ENCODE measurements at places on chromosomes 12 and 14.
A peak's percentile ranks its signal among the peaks of the same experiment; 100 is the strongest.

DNA sequence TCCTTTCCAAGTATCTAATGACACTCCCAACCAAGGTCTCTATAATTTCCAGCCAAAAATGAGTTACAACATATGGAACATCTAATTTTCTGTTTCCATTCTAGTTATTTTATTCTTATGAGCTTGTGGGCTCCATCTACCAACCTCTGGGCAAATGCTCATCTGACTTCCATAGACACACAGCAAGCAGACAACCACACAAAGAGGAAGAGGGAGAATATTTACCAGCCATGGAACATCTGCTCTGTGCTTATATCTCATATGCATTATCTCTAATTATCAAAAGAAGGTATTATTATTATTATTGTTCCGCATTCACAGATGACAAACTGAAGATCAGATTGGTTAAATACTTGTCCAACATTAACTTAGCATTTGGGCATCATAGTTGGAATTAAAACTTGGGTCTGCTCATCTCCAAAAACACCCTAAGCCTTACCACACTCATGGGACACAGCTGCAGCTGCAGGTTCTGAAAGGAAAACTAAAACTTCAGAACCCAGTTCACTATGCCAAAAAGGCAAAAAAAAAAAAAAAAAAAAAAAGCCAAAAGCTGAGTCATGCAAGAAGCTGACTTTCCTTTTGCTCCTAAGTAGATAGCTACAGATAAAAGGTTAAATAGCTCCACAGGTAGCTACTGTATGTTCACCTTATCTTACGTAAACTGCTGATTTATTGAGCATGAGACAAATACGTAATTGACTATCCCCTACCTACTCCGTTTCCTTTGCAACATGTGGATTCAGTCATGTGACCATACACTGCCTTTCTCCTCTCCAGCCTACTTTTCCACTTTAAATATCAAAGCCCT, 23.6 kb upstream of the TCL1B start:
- no peak for DNase-seq

DNA sequence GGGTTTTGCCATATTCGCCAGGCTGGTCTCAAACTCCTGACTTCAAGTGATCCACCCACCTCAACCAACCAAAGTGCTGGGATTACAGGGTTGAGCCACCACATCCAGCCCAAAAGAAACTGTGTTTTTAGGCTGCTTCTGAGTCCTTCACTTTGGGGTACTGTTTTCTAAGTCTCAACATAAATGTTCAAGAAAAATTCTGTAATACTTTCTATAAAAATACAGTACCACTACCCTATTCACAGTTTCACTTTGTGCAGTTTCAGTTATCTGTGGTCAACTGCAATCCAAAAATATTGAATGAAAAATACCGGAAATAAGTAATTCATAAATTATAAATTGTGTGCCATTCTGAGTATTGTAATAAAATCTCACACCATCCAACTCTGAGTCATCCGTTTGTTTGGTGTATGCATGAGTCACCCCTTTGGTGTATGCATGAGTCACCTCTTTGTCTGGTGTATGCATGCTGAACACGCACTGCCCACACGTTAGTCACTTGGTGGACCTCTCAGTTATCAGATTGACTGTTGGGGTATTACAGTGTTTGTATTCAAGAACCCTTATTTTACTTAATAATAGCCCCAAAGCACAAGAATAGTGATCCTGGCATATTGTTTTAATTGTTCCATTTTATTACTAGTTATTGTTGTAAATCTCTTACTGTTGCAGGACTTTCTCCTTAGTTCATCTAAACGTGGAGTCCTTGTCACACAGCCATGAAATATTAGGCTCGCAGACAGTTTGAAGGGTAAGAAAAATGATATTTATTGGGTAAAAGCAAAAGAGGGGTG, 190.2 kb downstream of the FSCB start:
- DNase-seq = no peak

GRCh38 chr12:77724367-77724957, 106.2 kb upstream of the NAV3 start:
- DNase-seq = peak; percentile 8

DNA sequence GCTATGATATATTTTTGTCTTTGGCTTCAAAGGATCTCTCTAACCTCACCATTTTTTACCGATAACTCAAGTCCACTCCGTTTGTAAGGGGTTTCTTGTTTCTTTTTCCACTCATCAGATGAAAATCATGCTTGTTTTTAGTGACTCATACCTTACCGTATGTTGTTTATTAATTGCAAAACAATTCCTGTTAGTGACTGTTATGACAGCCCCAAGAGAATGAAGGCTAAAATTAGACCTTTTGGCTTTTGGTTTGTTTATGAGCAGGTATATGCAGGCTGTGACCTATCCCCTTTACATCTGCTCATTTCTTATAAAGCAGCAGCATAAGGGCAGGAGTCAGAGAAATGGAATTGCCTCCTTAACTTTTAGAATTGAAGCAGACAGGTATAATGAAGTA, 319.8 kb downstream of the CEP128 start:
- no peak for DNase-seq

DNA sequence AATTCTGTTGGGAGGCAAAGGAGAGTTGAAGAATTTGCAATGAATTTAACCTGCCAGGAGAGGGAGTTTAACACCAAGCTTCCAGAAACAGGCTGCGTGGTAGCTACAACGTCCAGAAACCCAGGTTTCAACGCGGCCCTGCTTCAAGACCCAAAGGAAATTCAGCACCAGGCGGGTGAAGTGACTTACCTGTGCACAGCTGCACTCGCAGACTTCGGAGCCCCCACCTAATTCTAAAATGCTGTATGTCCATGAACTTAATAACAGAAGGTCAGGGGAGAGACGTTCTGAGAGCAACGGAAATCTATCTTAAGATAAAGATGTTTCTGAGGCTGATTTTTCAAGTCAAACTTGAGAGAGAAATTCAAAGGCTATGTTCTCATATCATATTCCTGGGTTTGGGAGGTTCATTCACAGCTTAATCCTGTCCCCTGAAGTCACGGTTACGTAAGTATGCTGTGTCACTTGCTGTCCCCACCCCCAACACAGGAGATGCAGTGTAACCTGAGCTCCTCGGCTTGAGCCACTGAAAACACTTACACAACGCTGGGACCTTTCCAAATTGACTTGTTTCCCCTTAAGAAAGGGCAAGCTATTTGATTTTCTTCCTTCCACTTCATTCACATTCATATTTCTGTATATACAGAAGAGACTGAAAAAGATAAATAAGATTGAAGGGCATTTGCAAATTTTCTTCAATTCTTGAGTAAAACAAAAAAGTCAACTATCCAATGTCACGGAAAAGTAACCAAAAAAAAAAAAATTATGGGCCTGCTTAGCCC, 22.7 kb downstream of the CLIP1 start:
- peak; percentile 41 for DNase-seq

- DNase-seq = no peak
Observed at GRCh38 chr14:94756310-94756882, 13.5 kb downstream of the GSC start.

GRCh38 chr14:36056845-36057244, 119.7 kb downstream of the PTCSC3 start:
- no peak for DNase-seq

DNA sequence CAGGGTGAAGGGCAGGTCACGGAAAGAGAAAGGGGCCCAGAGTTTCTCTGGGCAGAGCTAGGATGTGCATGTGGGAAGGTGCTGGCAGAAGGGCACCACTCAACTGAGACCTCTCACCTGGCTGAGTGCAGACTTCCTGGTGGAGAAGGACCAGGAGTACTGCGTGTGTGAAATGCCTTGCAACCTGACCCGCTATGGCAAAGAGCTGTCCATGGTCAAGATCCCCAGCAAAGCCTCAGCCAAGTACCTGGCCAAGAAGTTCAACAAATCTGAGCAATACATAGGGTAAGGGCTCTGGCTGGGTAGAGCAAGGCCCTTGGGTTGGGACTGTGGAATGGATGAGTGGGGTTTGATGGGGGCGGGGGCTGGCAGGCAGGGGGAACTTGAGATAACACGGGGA, 5.4 kb upstream of the SMARCD1 start:
- no peak for DNase-seq

GRCh38 chr14:56129933-56130332, 11.7 kb downstream of the PELI2 start:
- DNase-seq = no peak

DNA sequence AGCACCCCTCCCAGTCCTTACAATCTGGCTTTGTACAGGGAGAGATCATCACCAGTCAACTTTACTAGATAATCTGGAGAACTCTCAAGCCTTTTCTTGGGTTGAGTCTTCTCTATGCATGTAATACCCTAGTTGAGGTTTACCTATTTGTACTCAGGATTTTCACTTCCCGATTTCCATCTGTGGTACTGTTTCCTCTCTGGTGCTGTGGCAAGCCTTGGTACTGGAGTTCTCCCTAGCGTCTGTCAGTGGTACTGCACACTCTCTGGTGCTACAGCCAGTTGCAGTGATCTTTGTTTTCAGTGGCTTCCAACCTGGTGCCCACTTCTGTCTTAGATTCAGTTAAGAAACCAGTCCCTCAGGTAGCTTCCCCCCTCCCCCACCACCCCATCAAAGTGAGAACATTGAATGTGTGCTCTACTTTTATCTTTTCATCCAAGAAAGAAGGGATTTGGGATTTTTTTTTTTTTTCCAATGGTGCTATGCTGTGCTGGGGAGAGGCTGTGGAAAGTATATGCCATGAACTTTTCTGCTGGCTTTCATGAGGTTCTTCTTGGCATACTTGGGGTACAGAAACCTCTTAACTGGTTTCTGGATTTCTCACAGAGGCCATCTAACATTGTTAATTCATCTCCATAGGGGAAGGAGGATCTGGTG, 69.4 kb upstream of the EVL start:
- peak; percentile 65 for DNase-seq

GRCh38 chr12:96623155-96623554, 133.8 kb downstream of the CFAP54 start:
- DNase-seq = no peak

GRCh38 chr12:127981875-127982274, 285.1 kb upstream of the TMEM132C start:
- DNase-seq = no peak

- DNase-seq = no peak
Observed at GRCh38 chr12:46486588-46486987, 114.0 kb upstream of the SLC38A2 start.

GRCh38 chr14:91374287-91374878, 43.2 kb downstream of the CCDC88C start:
- DNase-seq = no peak

GRCh38 chr14:97432586-97432985, 635.4 kb downstream of the VRK1 start:
- no peak for DNase-seq

DNA sequence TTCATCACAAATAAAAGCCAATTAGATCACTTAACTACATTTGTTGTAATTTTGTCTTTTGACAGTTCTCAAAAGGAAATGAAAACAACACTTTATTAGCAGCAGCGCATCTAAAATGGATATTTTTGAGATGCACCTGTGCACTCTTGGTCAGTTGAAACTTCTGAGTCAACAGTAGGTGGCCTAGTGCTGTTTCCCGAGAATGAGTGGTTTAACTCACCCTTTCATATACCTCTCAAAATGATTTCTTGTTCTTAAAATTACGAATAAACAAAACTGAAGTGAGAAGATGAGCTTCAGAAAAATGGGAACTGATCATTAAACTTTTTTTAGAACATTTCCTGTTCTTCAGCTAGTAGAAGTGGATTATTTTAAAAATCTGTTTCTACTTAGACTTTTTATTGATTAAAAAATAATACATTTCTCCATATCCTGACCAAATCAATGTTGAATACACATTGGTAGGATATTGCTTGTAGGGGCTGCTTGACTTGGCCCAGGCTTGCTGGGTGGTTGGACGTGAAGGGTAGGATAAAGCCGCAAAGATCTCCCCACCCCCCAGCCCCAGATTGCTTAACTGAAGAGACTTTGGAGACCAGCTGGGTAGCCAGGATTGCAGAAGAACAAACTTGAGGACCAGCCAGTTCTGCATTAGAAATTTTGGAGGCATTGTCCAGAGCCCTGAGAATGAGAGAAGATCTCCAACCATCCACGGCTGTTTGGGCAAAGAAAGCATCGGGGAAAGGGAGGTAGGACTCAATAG, 22.3 kb upstream of the STK38L start:
- DNase-seq = no peak

GRCh38 chr14:77991128-77991772, 178.9 kb upstream of the NRXN3 start:
- no peak for DNase-seq

GRCh38 chr12:9163392-9163791, 44.8 kb downstream of the PZP start:
- DNase-seq = no peak

GRCh38 chr12:89919241-89919906, 210.7 kb upstream of the ATP2B1 start:
- DNase-seq = no peak
